ENCODE measurements at places on chromosomes 5 and 9. TPM values are rescaled to one million over a fixed set of nuclear protein-coding genes. Genes with fewer than 3 reads are reported as not detected.
A peak's percentile ranks its signal among the peaks of the same experiment; 100 is the strongest.

DNA sequence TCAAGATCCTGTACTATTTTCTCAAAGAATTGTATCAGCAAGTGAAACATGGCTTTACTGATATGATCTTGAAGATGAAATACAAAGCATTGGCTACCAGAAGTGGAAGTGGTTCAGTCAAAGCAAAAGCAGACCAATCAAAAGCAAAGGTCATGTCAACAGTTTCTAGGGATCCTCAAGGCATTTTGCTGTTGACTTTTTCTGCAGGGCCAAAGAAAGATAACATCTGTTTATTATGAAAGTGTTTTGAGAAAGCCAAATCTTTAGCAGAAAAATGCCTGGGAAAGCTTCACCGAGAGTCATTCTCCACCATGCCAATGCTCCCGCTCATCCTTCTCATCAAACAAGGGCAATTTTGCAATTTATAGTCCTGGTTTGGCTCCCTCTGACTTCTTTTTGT lies 90.3 kb upstream of the ACO1 start:
- no peak overlapping the region for H3K4me3 ChIP-seq
- H3K36me3 ChIP-seq = no peaks in the 10 kb centered on the region
- peaks cover 4% of the 10 kb centered on the region for H3K4me1 ChIP-seq
- DNase-seq = peak; percentile 38
- no peaks in the 10 kb centered on the region for H3K27me3 ChIP-seq
- H3K27ac ChIP-seq = no peak overlapping the region

Gene PTTG1
- total RNA-seq = 272 TPM

GRCh38 chr5:80959768-80960442 lies at the start of gene RASGRF2:
Gene RASGRF2 (plus strand): TSS chr5:80960363. CDS start chr5:80960739, 376 bp downstream.
- peaks cover 18% of the 10 kb centered on the region for H3K4me1 ChIP-seq
- H3K27me3 ChIP-seq = no peaks in the 10 kb centered on the region
- DNase-seq = no peak
- H3K36me3 ChIP-seq = no peaks in the 10 kb centered on the region

Gene DHX29
- 11.1 TPM for total RNA-seq

Gene ERCC6L2
- total RNA-seq = 38.1 TPM

Gene SH3TC2
- total RNA-seq = 38.8 TPM

DNA sequence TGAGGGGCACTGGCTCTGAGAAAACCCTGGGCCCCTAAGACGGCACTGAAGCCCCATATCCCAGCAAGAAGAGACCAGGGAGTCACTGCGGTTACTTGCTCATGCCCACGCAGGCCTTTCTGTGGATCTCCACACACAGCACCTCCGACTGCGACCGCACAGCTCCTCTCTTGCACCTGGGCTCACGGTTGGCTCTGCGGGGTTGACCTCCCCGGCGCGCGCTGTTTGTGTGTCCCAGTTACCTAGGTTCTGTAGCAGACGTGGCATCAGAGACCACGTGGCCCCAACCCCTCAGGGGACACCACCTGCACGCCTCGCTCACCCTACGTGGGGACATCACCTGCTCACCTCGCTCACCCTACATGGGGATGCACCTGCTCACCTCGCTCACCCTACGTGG lies 12.7 kb downstream of the LPCAT1 start:
- H3K27ac ChIP-seq = no peak overlapping the region
- peaks cover 6% of the 10 kb centered on the region for H3K36me3 ChIP-seq
- H3K27me3 ChIP-seq = no peaks in the 10 kb centered on the region
- no peak overlapping the region for H3K4me3 ChIP-seq
- no peak for DNase-seq
- peaks cover 43% of the 10 kb centered on the region for H3K4me1 ChIP-seq

DNA sequence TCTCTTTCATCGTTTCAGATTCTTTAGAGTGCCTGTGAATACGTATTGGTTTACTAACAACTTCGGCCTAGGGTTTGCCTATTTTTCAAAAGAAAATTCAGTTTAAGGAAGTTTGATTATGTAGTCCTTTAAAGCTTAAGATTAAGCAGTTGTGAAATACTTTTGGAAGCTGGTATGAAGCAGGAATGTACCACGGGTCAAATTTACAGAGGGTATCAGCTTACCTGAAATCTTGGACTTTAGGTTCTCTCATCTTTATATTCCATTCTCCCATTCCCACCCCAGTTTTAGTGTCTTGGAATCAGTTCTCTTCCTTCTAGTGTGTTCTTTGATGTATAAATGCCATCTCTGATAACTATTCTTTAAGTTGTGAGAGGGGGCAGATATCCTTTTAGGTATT lies 53.2 kb downstream of the IQGAP2 start:
- H3K27me3 ChIP-seq = no peaks in the 10 kb centered on the region
- no peak overlapping the region for H3K27ac ChIP-seq
- H3K36me3 ChIP-seq = no peaks in the 10 kb centered on the region
- no peaks in the 10 kb centered on the region for H3K4me1 ChIP-seq
- H3K4me3 ChIP-seq = no peak overlapping the region

DNA sequence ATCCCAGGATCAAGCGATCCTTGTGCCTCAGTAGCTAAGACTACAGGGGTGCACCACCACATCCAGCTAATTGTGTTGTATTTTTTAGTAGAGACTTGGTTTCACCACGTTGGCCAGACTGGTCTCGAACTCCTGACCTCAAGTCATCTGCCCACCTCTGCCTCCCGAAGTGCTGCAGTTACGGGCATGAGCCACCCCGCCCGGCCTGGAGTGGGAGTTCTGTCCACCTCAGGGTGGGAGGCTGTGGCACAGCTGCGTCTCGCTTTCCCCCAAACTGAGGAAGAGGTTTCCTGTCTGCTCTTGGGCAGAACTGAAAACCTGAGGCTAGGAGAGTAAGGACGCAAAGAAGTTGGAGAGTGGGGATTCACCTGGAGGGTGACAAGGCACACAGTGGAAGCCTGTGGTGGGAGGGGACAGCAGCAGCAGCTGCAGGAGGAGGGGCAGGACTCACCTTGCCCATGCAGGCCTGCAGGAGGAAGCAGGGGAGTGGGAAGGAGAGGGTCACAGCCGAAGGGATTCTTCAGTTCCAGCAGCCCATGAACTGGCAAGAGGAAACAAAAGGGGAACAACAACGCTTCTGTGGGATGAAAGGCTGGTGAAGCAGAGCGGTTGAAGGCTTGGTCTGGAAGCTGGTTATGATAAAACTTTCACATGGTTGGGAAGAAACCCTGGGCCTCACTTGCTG lies 181.4 kb downstream of the GAS1 start:
- no peaks in the 10 kb centered on the region for H3K36me3 ChIP-seq
- H3K4me1 ChIP-seq = peaks cover 25% of the 10 kb centered on the region
- H3K27ac ChIP-seq = peak overlapping the region; percentile 82
- no peak overlapping the region for H3K4me3 ChIP-seq
- no peaks in the 10 kb centered on the region for H3K27me3 ChIP-seq

DNA sequence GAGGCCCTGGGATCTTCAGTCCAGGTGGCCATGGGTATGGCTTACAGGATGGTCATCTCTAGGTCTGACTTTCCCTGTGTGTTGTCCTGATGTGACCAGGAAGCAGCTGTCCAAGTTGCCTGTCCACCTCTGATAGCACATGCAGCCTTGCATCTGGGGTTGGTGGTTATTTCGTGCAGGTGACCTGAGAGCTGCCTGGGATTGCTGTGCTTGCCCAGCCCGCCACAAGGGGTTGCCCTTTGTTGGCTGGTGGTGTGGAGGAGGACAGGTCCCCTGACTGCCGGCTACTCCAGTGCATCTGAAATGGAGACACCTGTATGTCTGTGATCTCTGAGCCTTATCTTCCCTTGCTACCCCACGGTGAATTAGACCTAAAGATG lies 212.6 kb downstream of the ARHGAP26 start:
- H3K27ac ChIP-seq = peak overlapping the region; percentile 90
- H3K4me1 ChIP-seq = peaks cover 33% of the 10 kb centered on the region
- no peak overlapping the region for H3K4me3 ChIP-seq

Gene TMEM174
- not detected for total RNA-seq

DNA sequence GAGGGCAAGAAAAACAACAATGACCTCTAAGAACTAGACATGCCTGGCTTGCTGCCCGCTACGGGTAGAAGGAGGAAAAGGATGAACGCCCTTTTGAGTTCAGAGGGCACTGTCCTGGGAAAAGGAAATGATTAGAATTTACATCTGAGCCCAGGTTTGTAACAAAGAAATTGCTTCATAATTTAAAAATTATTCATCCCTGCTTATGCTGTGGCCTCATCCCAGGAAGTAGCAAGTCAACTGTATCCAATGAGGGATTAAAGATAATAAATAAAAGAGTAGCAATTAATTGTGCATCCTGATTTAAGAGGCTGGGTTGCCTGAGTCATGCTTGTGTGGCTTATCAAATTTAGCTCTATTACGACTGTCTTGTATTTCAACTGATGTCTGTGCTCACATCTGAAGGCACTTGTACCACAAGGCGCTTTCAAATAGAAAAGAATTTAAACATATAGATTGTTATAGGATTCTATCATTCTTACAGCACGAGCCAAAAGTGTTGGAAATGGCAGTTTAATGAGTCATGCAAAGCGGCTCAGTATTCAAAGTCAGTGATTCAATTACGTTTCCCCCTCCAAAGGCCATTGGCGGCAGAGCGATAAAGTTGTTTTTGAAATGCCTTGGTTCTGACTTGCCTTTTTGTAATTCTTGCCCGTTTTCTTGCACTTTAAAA lies 40.0 kb upstream of the DMRT1 start:
- no peaks in the 10 kb centered on the region for H3K27me3 ChIP-seq
- no peaks in the 10 kb centered on the region for H3K36me3 ChIP-seq
- no peak overlapping the region for H3K27ac ChIP-seq
- no peak for DNase-seq
- H3K4me3 ChIP-seq = no peak overlapping the region
- H3K4me1 ChIP-seq = no peaks in the 10 kb centered on the region

Gene TMEFF1
- 1.7 TPM for total RNA-seq

Gene CAMK4
- not detected for total RNA-seq

Gene ADAMTS6
- 2.1 TPM for total RNA-seq

Gene F12
- total RNA-seq = 14.5 TPM

Gene ADAMTSL2
- total RNA-seq = 0.39 TPM

DNA sequence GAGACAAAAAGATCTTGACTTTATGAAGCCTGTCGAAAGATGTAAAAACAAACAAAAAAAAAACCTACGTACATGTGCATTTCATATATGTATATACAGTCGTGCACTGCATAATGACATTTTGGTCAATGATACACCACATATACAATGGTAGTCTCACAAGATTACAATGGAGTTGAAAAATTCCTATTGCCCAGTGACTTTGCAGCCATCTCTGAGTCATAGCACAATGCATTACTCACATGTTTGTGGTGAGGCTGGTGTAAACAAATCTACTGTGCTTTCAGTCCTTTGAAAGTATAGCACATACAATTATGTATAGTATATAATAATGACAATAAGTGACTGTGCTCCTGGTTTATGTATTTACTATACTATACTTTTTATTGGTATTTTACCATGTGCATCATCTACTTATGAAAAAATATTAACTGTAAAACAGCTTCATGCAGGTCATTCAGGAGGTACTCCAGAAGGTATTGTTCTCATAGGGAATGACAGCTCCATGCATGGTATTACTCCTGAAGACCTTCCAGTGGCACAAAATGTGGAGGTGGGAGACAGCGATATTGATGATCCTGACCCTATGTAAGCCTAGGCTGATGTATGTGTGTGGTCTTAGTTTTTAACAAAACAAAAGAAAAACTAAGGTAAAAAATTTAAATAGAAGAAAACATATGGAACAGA lies 73.7 kb upstream of the FST start:
- peak; percentile 85 for DNase-seq
- no peak overlapping the region for H3K4me3 ChIP-seq
- peak overlapping the region; percentile 40 for H3K27ac ChIP-seq
- no peaks in the 10 kb centered on the region for H3K36me3 ChIP-seq
- peaks cover 19% of the 10 kb centered on the region for H3K4me1 ChIP-seq

DNA sequence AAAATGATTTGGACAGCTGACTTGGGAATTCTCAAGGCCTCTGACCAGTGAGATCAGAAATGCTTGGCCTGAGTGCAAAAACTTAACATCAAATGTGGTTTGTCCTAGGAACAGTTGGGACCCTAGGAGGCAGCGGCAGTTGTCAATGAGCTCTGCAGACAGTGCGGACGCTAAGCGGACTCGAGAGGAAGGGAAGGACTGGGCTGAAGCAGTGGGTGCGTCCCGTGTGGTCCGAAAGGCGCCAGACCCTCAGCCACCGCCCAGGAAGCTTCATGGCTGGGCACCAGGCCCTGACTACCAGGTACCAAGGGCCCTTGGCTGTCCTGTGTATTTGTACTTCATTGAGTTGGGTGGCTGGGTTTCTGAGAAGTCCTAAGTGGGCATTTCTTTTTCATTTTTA lies 43.7 kb upstream of the POMT1 start:
- no peak overlapping the region for H3K27ac ChIP-seq
- DNase-seq = no peak
- H3K27me3 ChIP-seq = no peaks in the 10 kb centered on the region
- no peak overlapping the region for H3K4me3 ChIP-seq

- peak within 1 kb of the TSS; percentile 65 for H3K4me3 ChIP-seq
- no peaks in the 10 kb centered on the region for H3K27me3 ChIP-seq
- H3K27ac ChIP-seq = no peak within 1 kb of the TSS
- peak; percentile 44 for DNase-seq
Measured at GRCh38 chr5:178113141-178113787, at the start of gene N4BP3. Gene N4BP3 (plus strand): TSS chr5:178113532. CDS start chr5:178119584, 6,052 bp downstream.

Gene GPR150
- total RNA-seq = 0.17 TPM

DNA sequence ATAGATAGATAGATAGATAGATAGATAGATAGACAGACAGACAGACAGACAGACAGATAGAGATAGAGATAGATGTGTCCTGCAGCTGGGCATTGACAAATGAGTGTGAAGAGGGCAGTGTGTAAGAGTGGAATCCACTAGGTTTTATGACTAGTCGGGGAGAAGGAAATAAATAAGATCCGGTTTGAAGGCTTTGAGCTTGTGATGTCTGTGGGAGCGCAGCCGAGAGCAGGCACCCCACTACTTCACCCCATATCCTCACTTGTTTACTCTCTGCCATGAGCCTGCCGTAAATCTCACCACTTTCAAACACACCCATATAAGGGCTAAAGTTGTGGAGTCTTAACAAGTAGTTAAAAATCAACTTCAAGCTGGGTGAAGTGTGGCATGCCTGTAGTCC lies 1.4 kb upstream of the SUSD1 start:
- peaks cover 64% of the 10 kb centered on the region for H3K4me1 ChIP-seq
- DNase-seq = no peak
- no peak overlapping the region for H3K4me3 ChIP-seq
- H3K27ac ChIP-seq = no peak overlapping the region
- peaks cover 8% of the 10 kb centered on the region for H3K36me3 ChIP-seq
- H3K27me3 ChIP-seq = no peaks in the 10 kb centered on the region

DNA sequence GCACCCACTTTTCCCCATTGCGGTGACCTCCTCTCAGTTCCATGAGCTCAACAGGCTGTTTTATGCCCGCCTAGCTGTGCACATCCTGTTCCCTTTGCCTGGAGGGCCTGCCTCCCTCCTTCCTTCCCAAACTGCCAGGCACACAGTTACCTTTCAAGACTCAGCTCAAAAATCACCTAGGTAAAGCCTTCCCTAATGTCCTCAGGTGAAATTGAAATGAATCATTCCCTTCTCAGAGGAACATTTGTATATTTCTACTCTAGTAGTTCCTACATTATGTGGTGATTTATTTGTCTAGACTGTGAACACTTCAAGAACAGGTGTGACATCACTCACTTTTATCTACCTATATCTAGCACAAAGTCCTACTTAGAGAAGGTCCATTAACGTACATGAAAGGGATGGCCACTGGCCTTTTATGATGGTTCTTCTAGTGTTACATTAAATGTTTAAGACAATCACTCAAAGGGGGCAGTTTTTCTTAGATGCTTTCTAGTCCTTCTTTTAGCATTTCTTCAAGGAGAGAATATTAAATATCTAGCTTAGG lies 103.5 kb upstream of the EQTN start:
- no peak overlapping the region for H3K4me3 ChIP-seq
- no peak for DNase-seq
- H3K27me3 ChIP-seq = no peaks in the 10 kb centered on the region
- H3K4me1 ChIP-seq = no peaks in the 10 kb centered on the region
- H3K27ac ChIP-seq = no peak overlapping the region
- no peaks in the 10 kb centered on the region for H3K36me3 ChIP-seq

GRCh38 chr5:12759377-12759776 lies 855.1 kb upstream of the CTNND2 start:
- no peak for DNase-seq
- no peaks in the 10 kb centered on the region for H3K27me3 ChIP-seq
- no peaks in the 10 kb centered on the region for H3K4me1 ChIP-seq
- no peaks in the 10 kb centered on the region for H3K36me3 ChIP-seq
- no peak overlapping the region for H3K4me3 ChIP-seq

Data from PC-9 (cell line).